ENCODE measurements at places on chromosomes 2 and 18. TPM values are rescaled to one million over a fixed set of nuclear protein-coding genes. Genes with fewer than 3 reads are reported as not detected.

Gene SPC25
- total RNA-seq: 1.6 TPM

Gene AGXT
- not detected for total RNA-seq

GRCh38 chr2:168024459-168024858, 222.9 kb downstream of the STK39 start:
- no peak for DNase-seq

- DNase-seq: no peak
These were observed 175.4 kb downstream of the ANAPC1 start for GRCh38 chr2:111708476-111709180.

GRCh38 chr2:146388757-146389156, 1456.1 kb upstream of the ACVR2A start:
- no peak for DNase-seq

GRCh38 chr2:74502720-74503505, 3.5 kb upstream of the LBX2 start:
- no peak for DNase-seq

GRCh38 chr2:221235941-221236340, 336.2 kb downstream of the EPHA4 start:
- DNase-seq: peak; percentile 79
